ENCODE measurements at places on chromosomes 3 and 15.

GRCh38 chr3:150252462-150252861 lies 155.6 kb upstream of the TSC22D2 start:
- DNase-seq: no peak

- no peak for DNase-seq
Observed at GRCh38 chr3:36480911-36481648, 100.8 kb downstream of the STAC start.

DNA sequence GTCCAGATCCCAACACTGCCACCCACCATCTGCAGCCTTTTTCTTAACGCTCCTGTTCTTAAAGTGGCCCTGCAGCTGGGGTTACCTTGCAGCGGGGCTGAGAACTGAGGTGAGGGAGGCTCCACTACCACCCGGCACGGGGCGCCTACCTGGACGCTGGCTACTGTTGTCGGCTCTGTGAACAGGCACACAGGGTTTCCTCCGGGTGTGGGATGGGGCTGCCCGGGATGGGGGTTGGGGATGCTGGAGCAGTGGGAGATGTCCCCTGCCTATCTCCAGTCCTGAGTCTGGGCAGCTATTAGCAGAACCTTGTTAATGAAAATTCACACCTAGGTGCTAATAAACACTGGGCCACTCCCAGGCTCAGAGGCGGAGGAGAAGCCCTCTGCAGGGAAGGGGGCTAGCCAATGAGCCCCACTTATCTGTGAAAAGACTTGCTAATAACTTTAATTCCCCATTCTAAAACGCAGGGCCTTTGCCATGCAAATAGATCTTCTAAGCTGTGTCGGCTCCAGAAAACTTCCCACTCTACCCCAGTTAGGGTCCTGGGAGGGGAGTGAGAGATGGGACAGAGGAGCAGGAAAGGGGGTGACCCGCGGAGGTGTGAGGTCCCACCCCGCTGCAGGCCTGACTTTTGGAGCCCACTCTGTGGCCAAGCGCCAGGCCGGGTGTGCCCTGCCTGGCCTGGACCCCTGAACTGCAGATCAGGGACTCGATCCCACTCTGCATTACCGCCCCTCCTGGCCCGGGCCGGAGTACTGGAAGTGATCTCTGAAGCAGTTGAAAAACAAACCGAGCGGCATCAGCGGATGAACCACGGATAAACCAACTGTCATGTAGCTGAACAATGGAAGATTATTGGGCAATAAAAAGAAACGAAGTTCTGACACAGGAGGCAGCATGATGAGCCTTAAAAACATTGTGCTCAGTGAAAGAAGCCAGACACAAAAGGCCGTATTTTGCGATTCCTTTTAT lies 3.1 kb downstream of the MESP1 start:
- no peak for DNase-seq

- no peak for DNase-seq
Observed at GRCh38 chr3:64916192-64916798, 228.5 kb upstream of the ADAMTS9 start.

DNA sequence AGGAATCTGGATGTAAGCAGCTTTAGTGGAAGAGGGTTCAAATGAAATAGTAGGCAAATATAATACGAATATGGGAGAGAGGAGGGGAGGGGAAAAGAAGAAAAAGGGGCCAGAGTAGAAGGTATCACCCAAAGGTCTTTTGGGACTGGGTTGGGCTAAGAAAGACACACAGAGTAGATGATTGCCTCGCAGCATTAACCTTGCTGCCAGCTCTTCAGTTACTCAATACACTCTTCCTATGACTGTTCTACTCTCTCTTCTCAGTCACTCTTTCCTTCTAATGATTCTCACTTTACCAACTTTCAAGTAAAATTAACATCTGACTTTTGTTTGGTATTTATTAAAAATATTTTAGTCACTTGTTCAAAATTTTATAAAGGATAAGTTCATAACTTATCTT lies 52.8 kb downstream of the CLASP2 start:
- DNase-seq: no peak

- DNase-seq: no peak
Observed at GRCh38 chr3:134362221-134362620, 12.0 kb downstream of the AMOTL2 start.

GRCh38 chr15:95669146-95669922 lies 661.2 kb upstream of the NR2F2 start:
- no peak for DNase-seq

DNA sequence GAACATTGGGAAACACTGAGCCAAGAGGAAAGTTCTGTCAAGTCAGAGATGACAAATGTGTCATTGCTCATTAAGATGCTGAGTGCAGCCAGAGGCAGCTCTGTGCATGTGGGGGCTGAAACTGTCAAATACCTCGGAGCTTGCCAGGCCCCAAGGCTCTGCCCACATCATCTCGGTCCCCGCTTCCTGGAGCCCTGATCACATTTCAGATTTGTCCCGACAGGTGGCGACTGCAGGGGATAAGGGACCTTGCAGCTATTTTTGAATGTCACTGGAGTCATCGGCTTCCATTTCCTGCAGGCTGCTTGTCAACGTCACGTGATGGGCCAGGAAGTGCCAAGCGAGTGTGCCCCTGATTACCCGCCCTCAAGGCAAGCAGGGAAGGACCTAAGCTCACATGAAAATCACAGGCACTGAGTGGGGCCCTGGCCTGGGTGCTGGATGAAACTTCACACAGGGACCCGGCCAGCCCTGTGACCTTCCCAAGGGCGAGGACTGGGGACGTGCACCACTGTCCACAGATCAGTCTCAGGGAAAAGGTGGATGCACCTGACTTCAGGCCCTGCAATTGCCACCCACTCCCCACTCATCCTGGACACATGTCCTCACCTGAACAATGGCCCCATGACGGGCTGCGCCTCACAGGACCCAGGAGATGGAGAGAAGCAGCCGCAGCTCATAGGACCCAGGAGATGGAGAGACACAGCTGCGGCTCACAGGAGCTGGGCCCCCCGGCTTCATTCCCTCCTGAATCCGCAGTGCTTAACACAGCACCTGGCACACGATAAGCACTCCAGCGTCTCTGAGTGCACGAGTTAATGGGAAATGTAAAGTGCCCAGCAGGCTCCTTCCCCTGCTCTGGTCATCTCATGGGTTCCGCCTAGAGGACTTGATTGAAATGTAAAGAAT lies 73.4 kb downstream of the NUP210 start:
- peak; percentile 67 for DNase-seq

- DNase-seq: no peak
Observed at GRCh38 chr3:179068779-179069530, 2.7 kb downstream of the ZMAT3 start.

DNA sequence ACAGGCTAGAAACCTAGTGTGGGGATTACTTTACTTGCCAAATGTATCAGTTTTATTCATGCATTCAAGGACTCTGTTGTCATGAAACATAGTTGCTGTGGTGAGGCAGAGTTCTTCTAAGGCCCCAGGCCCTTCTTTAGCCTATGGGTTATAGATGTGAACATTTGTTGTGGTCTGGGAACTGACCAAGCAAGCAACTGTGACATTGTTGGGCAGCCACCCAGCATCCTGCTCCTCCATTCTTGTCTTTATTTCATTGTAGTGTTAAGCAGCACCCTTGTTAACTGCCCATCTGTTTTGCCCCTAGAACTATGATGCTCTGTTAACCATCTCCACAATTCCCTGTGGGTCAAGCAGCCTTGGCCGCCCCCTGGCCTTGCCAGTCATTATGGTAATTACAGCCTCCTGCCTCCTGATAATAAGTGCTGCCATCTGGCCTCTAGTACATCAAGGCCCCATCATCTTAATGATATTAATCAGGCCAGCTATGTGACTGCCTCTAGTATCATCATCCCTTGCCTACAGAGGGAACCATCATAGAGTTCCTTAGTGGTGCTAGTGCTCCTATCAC lies 12.2 kb upstream of the IFT57 start:
- DNase-seq: no peak

DNA sequence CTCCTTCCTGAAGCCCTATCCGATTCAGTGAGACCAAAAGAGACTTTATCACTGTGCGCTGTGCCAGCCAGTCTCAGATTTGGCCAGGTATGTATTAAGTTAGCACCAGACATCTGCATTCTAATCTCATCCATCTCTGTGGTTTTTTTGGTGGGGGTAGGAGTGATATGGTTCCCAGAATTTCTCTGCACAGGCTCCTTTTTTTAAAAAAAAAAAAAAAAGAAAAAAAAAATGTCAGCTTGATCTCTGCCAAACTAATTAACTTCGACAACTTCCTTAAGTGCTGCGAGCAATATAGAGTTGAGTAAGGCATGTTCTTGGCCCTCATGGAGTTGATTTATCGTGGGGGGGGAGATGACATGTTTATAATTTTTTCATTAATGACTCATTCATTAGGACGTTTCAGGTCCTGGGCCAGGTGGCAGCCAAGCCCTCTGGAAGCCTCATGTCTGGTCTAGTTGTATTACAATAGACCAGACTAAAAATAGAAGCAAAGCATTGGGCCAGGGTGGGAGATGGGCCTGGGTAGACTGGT lies 12.9 kb downstream of the SLCO3A1 start:
- no peak for DNase-seq

GRCh38 chr15:72285927-72286516 lies 13.7 kb upstream of the PARP6 start:
- peak; percentile 12 for DNase-seq

DNA sequence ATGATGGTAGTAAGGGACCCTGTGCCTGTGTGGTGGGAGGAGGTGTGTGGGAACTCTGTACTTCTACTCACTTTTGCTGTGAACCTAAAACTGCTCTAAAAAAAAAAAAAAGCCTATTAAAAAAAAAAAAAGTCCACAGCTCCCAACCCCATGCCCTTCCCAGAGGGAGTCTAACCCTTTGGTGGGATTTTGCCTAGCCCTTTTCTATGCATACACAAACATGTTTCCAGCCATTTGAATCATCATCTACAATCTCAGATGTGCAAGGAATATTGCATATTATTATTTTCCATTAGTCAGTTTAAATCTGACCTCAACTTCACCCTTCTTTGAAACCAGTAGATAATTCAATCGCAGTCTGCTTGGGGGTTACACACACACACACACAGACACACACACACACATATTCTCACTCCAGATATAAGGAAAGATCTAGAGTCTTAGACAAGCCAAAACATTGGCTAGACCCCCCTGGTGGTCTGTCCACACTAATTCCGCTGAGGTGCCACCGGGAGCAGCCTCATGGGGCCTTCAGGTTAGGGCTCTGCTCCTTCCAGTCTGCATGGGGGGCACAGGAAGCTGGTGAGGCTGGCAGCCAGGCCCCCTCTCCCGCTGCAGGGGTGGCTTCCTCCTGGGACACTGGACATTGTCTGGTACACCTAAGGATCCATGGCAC lies 75.5 kb upstream of the NR2E3 start:
- DNase-seq: no peak

- DNase-seq: no peak
Observed at GRCh38 chr3:2423143-2423542, 324.5 kb downstream of the CNTN4 start.

DNA sequence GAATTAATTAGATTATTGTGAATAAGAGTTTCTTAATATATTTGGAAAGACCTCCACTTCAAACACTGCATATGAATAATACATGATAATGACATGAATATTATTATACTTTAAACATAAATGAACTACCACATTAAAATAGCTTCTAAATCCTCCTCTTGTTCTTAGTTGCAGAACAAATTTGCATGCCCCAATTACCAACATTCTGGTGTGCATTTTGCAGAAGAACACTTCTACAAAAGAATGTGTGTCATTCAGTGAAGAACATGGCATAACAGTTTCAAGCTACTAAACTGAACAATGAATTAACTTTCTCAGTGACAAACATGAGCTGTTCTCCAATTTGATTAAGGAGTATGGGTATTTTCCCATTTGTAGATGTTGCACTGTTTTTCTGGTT lies 711.3 kb upstream of the NAALADL2 start:
- DNase-seq: no peak

- DNase-seq: no peak
Observed at GRCh38 chr3:179735321-179735720, 82.5 kb downstream of the USP13 start.

DNA sequence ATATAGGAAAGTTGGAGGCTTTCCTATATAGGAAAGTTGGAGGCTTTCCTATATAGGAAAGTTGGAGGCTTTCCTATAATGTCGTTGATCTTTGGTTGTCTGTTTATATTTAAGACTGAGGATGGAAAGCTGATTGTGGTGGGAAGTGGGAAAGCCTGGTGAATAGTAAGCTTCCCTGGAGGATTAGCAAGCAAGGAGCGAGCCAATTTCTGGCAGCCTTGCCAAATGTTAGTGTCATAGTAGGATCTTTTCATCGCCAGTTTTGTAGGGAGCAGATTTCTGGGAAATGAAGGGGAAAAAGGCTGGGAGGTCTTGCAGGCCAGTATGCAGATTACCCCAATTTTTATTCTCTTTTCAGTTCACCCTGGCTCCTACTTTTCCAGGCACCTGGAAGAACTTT lies 39.9 kb upstream of the CCNL1 start:
- DNase-seq: no peak

- DNase-seq: no peak
Observed at GRCh38 chr3:70824078-70824477, 511.6 kb upstream of the MDFIC2 start.

DNA sequence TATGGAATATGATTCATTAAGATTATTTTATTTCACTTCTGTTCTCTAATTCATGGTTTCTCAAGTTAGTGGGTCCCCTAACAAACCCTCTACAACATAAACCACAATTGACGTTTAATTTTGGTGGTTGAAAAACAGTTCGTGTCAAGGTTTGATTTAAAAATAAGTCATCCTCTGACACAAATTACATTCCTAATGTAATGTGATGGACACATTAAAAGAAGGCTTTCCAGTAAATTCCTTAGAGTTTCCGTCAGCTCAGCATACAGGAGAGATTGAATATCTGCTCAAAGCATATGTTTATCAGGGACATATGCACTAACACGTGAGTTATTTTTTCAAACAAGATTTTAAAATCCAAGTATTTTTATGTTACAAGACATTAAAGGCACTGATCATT lies 626.5 kb upstream of the ADAMTS9 start:
- no peak for DNase-seq

GRCh38 chr15:45884289-45884688 lies 249.5 kb downstream of the SQOR start:
- no peak for DNase-seq

- no peak for DNase-seq
Observed at GRCh38 chr3:76566211-76566534, 473.7 kb upstream of the ROBO2 start.

DNA sequence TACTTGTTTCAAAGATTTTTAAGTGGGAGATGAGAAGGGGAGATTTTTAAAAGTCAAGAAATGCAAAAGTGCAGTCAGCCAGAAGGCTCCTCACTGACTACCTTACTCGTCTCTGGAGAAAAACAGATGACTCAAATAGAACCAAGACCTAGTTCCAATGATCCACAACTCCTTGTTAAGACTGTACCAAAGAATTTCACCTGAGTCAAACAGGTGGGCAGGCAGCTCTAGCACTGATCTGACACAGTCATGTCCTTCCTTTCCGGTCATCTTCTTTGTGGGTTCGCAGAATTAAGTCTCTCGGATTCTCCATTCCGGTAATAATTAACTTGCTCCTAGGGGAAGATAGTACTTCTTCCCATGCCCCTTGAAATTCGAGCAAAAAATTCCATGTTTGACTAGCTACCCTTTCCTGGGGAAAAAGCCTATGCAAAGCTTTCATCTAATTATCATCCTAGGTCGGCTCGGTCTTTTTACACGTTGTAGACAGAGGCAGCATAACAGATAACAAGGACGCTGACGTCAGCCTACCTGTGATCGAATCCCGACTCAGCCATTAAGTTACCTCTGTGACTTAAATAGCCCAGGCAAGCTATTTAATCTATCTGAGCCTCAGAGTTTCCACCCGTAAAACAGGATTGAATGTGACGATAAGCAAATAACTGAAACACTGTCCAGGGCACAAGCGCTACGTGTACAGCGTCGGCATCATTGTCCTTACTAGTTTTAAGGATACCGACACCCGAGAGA lies 758 bp downstream of the SELENOK start:
- DNase-seq: no peak

- DNase-seq: no peak
Observed at GRCh38 chr3:182690172-182690571, 103.1 kb upstream of the ATP11B start.

All from stimulated activated CD8-positive, alpha-beta memory T cell treated with anti-CD3 and anti-CD28 coated beads, Interleukin-4, amount 100 ng/mL, for 24 hours (primary cell).